ENCODE measurements at places on chromosomes 2 and 18.

DNA sequence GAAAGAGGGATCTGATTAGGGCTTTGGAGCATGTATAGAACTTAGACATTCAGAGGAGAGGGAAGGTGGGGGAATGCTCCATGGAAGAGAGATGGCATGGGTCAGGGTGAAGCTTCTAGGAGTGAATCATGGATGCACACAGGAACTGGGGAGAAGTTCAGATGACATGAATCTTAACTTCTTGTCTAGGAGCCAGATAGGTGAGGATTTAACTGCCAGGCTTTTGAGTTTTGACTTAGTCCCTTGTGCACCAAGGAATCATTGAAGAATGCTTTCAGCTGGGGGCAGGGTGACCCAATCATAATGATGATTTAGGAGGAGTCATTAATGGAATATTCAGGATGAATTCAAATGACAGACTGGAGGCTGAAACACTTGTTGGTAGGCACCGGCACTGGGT lies 48.7 kb downstream of the ACYP2 start:
- no peaks in the 10 kb centered on the region for H3K4me1 ChIP-seq
- H3K27ac ChIP-seq: no peak overlapping the region
- H3K27me3 ChIP-seq: no peaks in the 10 kb centered on the region
- no peaks in the 10 kb centered on the region for H3K36me3 ChIP-seq

DNA sequence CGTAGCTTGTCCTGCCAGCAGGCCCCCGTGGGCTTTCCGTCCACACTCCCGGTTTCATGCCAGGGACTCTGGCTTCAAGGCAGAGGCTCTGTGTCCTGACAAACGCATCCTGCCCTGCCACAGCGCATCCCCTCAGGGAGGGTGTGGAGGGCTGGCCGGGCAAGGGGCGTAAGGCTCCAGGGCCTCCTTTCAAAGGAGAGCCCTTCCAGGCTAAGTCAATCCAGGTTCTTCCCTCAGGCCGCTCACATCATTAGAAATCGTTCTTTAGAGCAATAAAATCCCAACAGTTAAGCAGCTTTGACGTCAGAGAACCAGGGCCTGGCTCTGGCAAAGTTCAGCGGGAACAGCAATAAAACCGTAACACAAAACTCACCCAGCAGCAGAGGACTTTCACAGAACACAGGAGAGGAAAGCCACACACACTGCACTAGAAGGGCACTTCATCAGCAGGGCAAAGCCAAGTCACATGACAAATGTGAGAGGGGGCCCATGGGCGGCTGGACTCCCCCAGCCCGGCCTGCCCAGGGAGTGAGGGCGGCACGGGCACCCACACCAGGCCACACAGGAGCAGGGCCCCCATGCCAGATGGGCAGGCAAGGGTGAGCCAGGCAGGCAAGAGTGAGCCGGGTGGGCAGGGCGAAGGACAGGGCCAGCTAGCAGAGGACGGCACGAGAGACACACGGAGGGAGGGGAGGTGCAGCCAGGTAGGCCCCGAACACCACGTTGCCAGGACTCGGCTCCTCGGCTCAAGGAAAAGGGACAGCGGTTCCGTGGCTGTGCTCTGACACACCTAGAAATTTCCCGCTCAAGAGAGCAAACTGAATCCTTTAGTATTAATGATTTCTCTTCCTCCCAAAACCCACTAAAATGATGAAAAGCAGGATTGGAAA lies 52.0 kb downstream of the HDAC4 start:
- peaks cover 8% of the 10 kb centered on the region for H3K36me3 ChIP-seq
- no peak overlapping the region for H3K27ac ChIP-seq
- H3K27me3 ChIP-seq: no peaks in the 10 kb centered on the region
- no peak overlapping the region for H3K4me3 ChIP-seq
- no peaks in the 10 kb centered on the region for H3K4me1 ChIP-seq

GRCh38 chr2:23023722-23024121 lies 361.3 kb upstream of the KLHL29 start:
- no peaks in the 10 kb centered on the region for H3K36me3 ChIP-seq
- no peak for DNase-seq
- no peaks in the 10 kb centered on the region for H3K4me1 ChIP-seq
- H3K27me3 ChIP-seq: peaks cover 7% of the 10 kb centered on the region
- no peak overlapping the region for H3K4me3 ChIP-seq

DNA sequence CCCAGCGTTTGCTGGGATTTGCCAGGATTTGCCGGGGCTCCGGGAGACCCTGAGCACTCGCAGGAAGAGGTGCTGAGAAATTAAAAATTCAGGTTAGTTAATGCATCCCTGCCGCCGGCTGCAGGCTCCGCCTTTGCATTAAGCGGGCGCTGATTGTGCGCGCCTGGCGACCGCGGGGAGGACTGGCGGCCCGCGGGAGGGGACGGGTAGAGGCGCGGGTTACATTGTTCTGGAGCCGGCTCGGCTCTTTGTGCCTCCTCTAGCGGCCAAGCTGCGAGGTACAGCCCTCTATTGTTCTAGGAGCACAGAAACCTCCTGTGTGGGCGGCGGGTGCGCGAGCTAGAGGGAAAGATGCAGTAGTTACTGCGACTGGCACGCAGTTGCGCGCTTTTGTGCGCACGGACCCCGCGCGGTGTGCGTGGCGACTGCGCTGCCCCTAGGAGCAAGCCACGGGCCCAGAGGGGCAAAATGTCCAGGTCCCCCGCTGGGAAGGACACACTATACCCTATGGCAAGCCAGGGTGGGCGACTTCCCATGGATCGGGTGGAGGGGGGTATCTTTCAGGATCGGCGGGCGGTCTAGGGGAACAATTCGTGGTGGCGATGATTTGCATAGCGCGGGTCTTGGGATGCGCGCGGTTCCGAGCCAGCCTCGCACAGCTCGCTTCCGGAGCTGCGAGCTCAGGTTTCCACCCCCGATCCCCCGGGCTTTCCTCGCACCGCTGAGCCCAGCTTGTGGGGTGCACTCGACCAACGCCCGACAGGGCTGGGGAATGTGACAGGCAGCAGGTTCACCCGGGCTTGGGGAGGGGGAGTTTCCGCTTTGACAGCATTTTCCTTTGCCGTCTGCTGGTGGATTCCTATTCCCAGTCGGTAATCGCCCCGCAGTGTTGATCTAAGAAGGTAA lies 2.8 kb downstream of the ONECUT2 start:
- H3K27me3 ChIP-seq: peaks cover 87% of the 10 kb centered on the region
- peaks cover 57% of the 10 kb centered on the region for H3K4me1 ChIP-seq
- H3K36me3 ChIP-seq: peaks cover 3% of the 10 kb centered on the region
- peak overlapping the region; percentile 35 for H3K27ac ChIP-seq

DNA sequence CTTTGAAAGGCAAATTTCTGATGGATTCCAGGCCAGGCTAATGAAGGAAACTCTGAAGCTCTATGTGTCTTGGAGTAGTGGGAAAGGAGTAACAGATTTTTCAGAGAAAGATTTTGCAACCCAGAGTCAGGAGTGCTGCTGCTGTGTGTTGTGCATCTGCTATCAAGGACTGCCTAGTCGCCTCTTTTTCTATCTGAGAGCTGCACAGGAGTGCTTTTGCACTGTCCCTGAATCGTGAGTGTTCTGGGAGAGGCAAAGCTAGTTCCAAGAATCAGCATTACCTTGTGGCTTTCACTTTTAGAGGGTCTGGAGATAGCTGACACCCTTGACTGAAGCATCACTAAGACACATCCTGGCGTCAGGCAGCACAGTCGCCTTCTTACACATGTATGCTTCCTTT lies 336.4 kb downstream of the PARD3B start:
- H3K4me1 ChIP-seq: peaks cover 20% of the 10 kb centered on the region
- no peaks in the 10 kb centered on the region for H3K27me3 ChIP-seq
- no peak for DNase-seq
- H3K4me3 ChIP-seq: no peak overlapping the region

- no peaks in the 10 kb centered on the region for H3K36me3 ChIP-seq
- no peak overlapping the region for H3K4me3 ChIP-seq
- H3K4me1 ChIP-seq: no peaks in the 10 kb centered on the region
- H3K27ac ChIP-seq: no peak overlapping the region
- no peaks in the 10 kb centered on the region for H3K27me3 ChIP-seq
- no peak for DNase-seq
These were observed 346.6 kb upstream of the KCNH7 start for GRCh38 chr2:163185160-163185559.

DNA sequence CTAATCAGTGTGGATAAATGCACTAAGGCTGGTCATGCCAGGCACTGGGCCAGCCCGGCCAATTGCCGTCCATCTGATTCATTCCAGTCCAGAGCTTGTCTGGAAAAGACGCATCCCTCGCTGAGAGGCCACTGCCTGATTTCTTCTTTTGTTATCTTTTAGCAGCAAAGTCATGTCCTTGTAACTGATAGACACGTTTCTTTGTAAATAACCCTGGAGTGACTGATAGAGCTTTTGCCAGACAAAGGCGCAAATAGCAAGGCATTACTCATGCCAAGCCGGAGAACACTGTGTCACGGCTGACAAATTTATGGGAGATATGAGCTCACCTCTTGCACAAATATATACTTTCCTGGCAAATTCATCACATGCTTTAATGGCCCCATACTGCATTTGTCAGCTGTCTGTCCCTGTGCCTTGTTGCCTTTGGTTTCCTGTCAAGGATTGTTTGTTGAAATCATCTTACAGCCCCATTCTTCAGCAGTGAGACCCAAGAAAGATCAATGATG lies 164.4 kb downstream of the ETAA1 start:
- no peaks in the 10 kb centered on the region for H3K27me3 ChIP-seq
- DNase-seq: no peak
- H3K27ac ChIP-seq: no peak overlapping the region
- H3K36me3 ChIP-seq: no peaks in the 10 kb centered on the region

DNA sequence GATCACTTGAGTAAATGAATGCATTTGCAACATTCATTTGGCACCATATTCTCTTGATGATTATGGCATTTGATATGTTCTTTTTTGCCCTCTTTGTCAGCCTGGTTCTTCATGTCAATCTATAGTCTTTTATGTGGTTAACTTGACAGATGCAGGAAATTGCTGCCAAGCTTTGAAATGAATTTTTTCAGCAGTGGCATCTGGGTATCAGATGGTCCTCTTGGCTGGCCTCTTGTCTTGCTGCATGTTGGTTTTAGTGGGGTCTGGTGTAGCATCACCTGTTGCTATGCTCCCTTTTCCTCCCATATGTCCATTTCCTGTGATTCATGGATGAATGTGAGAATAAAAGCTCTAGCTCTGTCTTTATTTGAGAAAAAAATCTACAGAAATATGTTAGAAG lies 119.9 kb downstream of the DPP4 start:
- no peaks in the 10 kb centered on the region for H3K36me3 ChIP-seq
- no peak overlapping the region for H3K4me3 ChIP-seq
- DNase-seq: no peak
- peak overlapping the region; percentile 75 for H3K27ac ChIP-seq
- no peaks in the 10 kb centered on the region for H3K27me3 ChIP-seq

GRCh38 chr18:79738581-79739439 lies 58.9 kb upstream of the KCNG2 start:
- no peaks in the 10 kb centered on the region for H3K27me3 ChIP-seq
- peaks cover 85% of the 10 kb centered on the region for H3K36me3 ChIP-seq
- H3K4me1 ChIP-seq: no peaks in the 10 kb centered on the region
- H3K27ac ChIP-seq: peak overlapping the region; percentile 64
- DNase-seq: no peak
- H3K4me3 ChIP-seq: no peak overlapping the region

DNA sequence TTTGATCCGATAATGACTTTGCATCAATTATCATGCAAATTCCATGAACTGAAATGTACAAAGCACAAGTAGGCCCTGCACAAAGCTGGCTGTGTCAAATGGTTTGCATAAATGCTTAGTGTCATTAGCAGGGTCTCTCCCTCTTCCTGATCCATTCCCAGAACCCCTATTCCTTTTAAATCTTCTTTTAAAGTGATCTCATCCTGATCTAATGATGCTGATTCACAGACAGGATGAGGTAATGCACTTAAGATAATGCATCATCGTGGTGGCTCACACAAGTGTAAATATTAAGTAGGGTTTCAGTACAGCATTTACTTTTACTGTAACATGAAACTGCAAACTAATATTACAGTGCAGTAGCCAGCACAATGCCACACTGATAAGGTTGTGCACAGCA lies 304.8 kb upstream of the SOX11 start:
- H3K4me1 ChIP-seq: no peaks in the 10 kb centered on the region
- H3K4me3 ChIP-seq: no peak overlapping the region
- H3K36me3 ChIP-seq: no peaks in the 10 kb centered on the region
- DNase-seq: no peak
- H3K27me3 ChIP-seq: no peaks in the 10 kb centered on the region

DNA sequence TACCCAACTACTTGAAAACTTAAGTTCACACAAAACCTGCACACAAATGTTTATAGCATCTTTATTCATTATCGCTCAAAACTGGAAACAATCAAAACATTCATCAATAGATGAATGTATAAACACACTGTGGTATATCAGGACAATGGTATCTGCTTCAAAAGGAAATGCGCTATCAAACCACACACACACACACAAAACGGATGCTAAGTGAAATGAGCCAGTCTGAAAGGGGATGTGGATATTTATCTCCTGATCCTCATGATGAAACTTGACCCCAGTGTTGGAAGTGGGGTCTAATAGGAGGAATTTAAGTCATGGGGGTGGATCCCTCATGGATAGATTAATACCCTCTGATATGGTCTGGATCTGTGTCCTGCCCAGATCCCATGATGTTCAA lies 22.0 kb downstream of the PDCL3 start:
- peaks cover 45% of the 10 kb centered on the region for H3K4me1 ChIP-seq
- no peak overlapping the region for H3K4me3 ChIP-seq
- H3K36me3 ChIP-seq: peaks cover 2% of the 10 kb centered on the region
- no peaks in the 10 kb centered on the region for H3K27me3 ChIP-seq
- DNase-seq: no peak

DNA sequence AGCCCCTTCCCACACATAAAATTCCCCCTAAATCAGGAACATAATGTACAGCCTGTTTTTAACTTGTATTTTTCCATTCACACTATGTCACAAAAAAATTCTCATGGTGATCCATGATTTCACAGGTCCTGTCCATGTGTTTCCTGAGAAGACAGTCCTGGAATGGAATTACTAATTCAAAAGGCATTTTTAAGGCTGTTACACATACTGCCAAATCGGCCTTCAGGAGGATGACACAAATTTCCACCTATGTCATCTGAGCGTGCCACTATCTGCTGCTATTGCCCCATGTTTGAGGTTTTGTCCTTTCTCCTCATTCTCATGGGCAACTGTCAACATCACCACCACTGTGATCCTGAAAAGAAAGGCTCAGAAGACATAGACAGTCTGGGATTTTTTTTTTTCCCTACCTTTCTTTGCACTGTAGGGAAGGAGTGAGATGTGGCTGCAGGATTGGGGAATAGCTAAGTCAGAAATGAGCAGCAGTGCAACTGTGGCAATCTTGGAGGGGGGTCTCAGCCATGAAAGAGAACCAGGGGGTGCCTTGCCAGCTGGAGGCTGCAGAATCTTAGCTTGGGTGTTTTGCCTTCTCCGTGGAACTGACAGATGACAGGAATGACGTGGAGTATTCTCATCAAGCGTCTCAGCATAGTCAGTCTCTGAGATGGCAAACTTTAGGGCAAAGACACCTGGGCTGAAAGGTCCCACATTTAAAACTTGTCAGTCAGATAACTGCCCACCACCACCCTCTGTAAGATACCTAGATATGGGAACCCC lies 73.4 kb downstream of the MARCHF4 start:
- DNase-seq: no peak
- H3K4me1 ChIP-seq: peaks cover 2% of the 10 kb centered on the region
- no peaks in the 10 kb centered on the region for H3K36me3 ChIP-seq
- no peak overlapping the region for H3K4me3 ChIP-seq
- H3K27me3 ChIP-seq: no peaks in the 10 kb centered on the region

- H3K36me3 ChIP-seq: no peaks in the 10 kb centered on the region
- H3K4me3 ChIP-seq: no peak overlapping the region
- no peak overlapping the region for H3K27ac ChIP-seq
- no peaks in the 10 kb centered on the region for H3K27me3 ChIP-seq
- H3K4me1 ChIP-seq: no peaks in the 10 kb centered on the region
These were observed 886.5 kb downstream of the CNTNAP5 start for GRCh38 chr2:124911560-124911959.
